Stimulated activated CD4-positive, alpha-beta T cell treated with anti-CD3 and anti-CD28 coated beads, Interleukin-4, amount 100 ng/mL, for 48 hours (primary cell): ENCODE measurements at places on chromosomes 12 and 14.

DNA sequence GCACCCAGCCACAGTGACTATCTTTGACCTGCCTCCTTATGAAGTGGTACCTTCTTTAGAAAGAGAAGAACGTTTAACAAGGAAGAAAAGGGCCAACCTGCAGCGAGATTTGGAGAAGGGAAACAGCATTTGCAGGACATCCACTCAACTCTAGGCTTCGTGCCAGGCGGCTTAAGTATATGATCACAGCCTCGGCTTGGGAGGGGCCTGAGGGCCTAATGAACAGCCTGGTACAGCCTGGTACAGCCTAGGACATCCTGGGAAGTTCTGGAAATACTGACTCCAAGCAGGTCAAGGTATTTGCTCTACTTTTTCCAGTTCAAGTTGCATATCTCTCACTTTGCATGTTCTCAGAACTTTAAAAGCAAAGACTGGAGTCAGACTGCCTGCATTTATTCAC lies 16.1 kb downstream of the HCAR2 start:
- DNase-seq, result no peak

GRCh38 chr14:72186523-72186922 lies 254.3 kb downstream of the RGS6 start:
- DNase-seq, result no peak

DNA sequence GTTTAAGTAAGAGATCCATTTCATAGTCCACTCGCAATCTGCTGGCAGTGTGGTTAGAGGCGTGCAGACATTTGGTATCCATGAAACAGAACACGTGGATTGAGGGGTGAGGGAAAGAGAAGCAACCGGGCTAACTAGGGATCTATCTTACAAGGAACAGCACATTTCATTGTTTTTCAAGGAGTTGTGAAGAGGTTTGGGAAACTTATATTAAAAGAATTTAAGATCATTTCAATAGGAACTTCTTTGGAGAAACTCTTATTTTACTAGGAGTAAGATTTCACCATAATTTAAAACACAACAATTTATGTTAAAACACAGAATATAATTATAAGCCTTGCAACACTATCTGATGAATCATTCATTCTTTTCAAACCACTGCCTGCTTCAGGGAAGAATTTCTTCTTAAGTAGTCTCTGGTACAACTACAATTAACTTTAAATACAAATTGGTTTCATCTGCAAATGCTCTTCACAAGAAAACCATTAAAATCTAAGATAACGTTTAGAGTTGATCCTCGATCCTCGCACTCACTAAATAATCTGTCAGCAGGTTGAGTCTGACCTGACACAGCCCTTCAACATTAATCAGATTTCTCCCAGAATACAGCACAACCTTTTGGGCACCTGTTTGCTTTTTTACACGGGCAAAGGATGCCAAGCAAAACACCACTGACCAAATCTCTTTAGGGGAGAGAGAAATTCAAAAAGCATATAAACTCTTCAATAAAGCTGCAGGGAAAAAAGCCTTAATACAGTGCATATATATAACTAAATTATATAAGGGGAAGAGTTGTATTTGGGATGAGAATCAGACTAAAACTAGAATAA lies 27.3 kb downstream of the PPTC7 start:
- DNase-seq, result no peak

GRCh38 chr12:66043035-66043434 lies 87.5 kb downstream of the LLPH start:
- no peak for DNase-seq

DNA sequence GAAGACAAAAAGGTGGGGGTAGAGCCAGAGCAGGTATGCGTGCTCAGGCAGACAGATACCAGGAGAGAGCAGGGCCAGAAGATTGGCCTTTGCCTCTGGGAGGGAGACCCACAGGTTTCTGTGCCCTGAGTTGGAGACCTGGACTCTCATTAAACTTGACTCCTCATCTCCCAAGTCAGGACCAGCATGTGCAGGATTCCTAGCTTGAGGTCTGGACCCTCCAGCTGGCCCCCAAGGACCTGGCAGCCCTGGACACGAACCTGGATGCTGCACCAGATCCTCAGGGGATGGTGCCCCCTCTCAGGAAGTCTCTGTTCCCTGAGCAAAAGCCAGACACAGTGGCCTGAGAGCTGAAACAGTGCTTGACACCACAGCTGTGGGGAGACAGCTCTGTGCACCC lies 10.5 kb upstream of the KRT73 start:
- DNase-seq, result no peak

GRCh38 chr14:101980700-101981099 lies 16.3 kb downstream of the DYNC1H1 start:
- no peak for DNase-seq

DNA sequence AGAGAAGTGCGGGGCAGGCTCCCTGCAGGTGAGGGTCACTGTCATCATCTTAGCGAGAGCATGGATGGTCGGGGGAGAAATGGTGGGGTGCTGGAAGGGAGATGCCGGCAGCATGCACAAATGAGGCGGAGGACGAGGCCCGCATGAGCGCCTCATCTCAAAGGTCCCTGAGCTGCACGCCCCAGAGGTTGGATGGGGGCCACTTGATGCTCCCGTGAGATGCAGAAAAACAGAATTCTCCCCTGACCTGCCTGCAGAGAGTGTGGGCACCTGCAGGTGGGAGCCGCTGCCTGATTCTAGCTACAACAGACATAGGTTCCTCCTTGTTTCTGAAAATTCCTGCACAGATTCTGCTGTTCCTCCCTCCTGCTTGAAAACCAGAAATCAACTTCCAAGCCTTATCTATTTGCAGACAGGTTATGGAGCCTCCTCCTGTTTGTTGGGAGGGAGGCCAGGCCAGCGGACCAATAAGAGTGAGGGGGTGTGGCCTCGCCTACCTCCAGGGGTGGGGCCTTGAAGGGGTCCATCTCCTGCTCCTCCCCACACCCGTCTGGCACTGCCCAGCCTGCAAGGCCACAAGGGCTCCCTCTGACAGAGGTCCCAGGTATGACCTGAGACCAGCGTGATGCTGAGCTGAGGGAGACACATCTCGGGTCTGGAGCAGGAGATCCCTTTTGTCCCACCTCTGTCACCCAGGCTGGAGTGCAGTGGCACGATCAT lies 67.2 kb downstream of the KDM2B start:
- DNase-seq, result no peak

DNA sequence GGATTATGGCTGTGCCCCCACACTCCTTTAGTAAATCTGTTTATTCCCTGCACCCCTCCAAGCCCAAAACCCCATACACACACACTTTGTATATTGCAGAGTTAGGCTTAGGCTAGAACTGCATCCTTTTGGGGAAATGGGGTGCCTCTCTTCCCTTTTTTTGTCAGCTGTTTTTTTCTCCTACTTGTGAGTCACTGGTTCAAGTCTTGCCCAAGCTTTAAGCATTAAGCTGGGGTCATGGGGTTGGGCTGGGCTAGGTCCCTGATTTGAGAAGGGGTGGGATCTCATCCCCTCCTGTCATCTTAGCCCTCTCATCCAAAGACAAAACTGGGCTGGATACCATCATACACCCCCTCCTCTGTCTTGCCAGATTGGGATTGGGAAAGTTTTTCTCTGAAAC lies 1.6 kb downstream of the LRP1 start:
- no peak for DNase-seq

GRCh38 chr12:50488801-50489200 lies 16.0 kb upstream of the DIP2B start:
- no peak for DNase-seq

GRCh38 chr12:66999141-66999540 lies 270.0 kb upstream of the CAND1 start:
- DNase-seq, result no peak

DNA sequence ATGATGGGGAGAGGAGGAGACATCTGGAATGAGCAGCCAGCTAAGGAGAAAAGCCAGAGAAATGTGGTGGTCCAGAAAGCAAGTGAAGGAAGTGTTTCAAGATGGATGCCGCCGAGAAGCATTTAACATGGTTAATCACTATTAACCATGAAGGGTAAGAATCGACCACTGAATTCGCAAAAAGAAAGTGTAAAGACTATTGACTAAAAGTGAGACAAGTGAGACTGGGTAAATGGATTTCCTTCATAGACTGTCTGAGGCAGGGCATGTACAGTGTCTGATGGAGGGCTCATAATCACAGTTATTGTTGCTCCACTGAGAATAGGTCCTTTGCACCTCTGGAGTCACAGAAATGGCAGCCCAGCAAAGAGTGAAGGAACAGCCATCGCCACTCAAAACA lies 25.3 kb upstream of the CLMN start:
- DNase-seq, result no peak

- DNase-seq, result no peak
These were observed 89.0 kb downstream of the SETD3 start for GRCh38 chr14:99391671-99392070.

- DNase-seq, result no peak
These were observed 66.3 kb upstream of the PLEKHG3 start for GRCh38 chr14:64637735-64638473.

DNA sequence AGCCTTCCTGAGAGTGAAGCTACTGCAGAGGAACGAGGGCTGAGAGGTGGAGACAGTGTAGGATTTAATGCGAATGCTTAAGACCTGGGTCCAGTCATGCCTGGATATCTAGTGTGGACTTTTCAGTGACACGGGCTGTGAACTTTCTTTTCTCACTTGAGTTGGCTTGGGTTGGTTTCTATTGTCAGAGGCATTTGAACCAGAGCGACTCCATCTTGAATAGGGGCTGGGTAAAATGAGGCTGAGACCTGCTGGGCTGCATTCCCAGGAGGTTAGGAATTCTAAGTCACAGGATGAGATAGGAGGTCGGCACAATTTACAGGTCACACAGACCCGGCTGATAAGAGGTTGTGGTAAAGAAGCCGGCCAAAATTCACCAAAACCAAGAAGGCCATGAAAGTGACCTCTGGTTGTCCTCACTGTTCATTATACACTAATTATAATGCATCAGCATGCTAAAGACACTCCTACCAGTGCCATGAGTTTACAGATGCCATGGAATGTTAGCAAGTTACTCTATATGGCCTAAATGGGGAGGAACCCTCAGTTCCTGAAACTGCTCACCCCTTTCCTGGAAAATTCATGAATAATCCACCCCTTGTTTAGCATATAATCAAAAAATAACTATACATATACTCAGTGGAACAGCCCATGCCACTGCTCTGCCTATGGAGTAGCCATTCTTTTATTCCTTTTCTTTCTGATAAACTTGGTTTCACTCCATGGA lies 34.2 kb upstream of the TMCC3 start:
- no peak for DNase-seq

- no peak for DNase-seq
These were observed 19.3 kb downstream of the GXYLT1 start for GRCh38 chr12:42125388-42125767.

- DNase-seq, result no peak
These were observed 699 bp upstream of the HOXC11 start for GRCh38 chr12:53972152-53972702.

- no peak for DNase-seq
These were observed 994.0 kb upstream of the FLRT2 start for GRCh38 chr14:84535976-84536375.

DNA sequence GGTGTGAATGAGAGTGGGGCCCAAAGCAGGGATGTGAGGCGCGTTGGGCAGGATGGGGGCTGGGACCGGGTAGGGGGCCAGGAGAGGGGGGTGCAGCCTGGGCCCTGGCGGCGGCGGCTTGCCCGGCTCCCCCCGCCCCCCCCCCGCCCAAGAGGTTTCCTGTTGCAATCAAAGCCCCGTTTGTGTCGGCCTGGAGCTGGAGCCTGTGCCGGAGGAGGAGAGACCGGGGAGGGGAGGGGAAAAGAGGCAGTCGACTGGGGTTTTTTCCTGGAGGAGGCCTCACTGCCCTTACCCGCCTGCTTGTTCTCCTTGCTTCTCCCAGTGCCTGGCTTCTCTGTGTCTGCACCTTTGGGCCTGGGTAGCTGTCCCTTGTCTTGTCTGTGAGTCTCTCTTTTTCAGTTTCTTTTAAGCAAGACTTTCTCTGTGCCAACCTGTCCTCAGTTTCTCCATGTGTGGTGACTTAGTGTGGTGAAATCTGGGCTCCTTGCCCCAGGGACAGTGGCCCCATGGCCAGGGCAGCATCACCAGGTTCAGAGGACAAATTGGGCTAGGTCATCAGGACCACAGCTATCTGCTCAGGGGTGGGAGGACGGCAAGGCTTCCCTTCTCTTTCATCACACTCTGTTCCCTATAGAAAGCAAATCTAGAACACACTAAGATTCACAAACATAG lies 8.5 kb downstream of the RARG start:
- no peak for DNase-seq

GRCh38 chr12:119308708-119309456 lies 25.6 kb upstream of the CCDC60 start:
- DNase-seq, result no peak

DNA sequence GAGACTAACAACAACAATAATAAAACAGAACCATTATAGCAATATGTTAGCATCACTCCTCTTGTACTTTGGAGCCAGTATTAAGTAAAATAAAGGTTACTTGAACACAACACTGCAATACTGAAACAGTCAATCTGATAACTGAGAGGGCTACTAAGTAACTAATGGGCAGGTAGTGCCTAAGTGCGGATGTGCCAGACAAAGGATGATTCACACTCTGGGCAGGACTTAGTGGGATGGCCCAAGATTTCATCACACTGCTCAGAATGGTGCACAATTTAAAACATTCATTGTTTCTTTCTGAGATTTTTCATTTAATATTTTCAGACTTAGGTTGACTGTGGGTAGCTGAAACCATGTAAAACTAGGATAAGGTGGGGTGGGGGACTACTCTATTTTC lies 131.9 kb upstream of the CAND1 start:
- no peak for DNase-seq

- DNase-seq, result no peak
These were observed 12.5 kb upstream of the FOXN3 start for GRCh38 chr14:89429199-89430181.

- DNase-seq, result no peak
These were observed 4.6 kb upstream of the LDHB start for GRCh38 chr12:21662122-21662792.
